HEK293T (cell line): ENCODE measurements at places on chromosomes 4 and X.

- no peak for DNase-seq
These were observed 13.9 kb downstream of the TBC1D1 start for GRCh38 chr4:37904824-37905223.

DNA sequence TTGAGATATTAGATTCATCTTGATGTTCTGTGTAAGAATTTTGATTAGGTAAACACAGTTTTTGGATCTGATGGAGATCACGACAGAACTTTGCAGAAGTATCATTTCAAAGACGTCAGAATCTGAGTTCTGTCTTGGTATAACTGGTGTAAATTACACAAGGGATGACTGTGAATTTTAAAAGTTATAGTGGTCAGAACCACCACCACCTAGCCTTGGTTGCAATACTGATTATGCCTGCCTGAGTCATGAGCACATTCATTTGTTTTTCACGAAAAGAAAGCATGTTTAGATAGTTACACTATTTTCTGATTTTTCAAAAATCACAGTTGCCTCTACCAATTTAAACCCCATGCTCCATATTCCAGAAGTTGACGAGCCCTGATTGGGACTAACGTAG, 54.8 kb downstream of the ZFX start:
- no peak for DNase-seq

DNA sequence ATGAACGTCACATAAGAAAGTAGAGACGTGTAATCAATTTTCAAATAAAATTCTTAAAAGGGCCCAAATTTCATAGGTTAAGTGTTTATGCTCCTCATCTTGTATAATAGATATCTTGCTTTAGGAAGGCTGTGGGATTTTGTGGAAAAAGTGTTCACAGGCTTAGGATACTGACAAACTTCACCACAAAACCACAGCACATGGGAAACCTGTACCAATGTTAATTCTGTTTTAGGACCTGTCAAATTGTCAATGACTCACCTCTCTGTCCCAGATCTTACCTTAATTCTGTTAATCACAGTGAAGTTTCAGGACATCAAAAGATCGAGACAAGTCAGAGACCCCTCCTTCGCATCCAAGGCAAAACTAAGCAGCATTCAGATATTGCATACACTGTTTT, 24.2 kb downstream of the FGFBP1 start:
- no peak for DNase-seq

- DNase-seq = peak; percentile 28
These were observed 36.3 kb downstream of the MGARP start for GRCh38 chr4:139243448-139244365.

- DNase-seq = no peak
These were observed 12.3 kb downstream of the PGK1 start for GRCh38 chrX:78116365-78116764.

- no peak for DNase-seq
These were observed 21.4 kb upstream of the CENPU start for GRCh38 chr4:184755278-184755677.

DNA sequence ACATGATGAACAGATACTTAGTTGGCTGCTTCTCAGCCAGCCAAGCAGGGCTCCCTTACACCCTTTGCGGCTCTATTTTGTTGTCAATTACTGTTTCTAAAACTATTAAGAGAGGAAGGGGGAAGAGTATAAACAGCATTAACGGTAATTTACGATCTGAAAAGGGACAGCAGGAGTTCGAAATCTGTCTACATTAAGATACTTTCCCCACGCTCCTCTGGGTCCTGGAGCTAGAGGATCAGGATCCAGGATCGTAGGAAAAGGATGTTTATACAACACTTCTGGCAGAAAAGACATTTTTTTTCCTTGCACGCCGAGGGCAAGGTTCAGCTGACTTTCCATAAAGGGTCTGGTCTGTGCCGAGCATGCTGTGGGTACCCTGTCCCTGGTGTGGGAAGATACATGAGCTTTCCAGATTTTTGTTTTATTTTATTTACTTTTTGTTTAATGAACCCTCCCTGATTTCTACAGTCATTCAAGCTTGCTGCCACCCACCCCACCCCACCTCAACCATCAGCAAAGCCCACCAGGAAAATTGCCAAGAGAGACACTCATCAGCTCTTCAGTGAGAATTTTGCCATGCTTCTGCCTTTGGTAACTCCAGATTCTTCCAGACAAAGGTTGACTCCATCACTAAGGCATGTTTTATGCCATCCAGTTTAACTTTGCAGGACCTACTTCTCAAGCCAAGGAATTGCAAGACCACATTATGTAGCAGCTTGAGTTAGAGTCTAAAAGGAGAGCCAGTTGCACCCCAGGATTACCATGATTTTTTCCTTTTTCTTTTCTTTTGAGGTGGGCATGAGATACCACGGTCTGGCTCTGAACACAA, 188.1 kb downstream of the QDPR start:
- DNase-seq = no peak

- no peak for DNase-seq
These were observed 14.3 kb downstream of the ANTXR2 start for GRCh38 chr4:80058740-80059139.

GRCh38 chr4:114038762-114039387, 59.4 kb upstream of the ARSJ start:
- no peak for DNase-seq

DNA sequence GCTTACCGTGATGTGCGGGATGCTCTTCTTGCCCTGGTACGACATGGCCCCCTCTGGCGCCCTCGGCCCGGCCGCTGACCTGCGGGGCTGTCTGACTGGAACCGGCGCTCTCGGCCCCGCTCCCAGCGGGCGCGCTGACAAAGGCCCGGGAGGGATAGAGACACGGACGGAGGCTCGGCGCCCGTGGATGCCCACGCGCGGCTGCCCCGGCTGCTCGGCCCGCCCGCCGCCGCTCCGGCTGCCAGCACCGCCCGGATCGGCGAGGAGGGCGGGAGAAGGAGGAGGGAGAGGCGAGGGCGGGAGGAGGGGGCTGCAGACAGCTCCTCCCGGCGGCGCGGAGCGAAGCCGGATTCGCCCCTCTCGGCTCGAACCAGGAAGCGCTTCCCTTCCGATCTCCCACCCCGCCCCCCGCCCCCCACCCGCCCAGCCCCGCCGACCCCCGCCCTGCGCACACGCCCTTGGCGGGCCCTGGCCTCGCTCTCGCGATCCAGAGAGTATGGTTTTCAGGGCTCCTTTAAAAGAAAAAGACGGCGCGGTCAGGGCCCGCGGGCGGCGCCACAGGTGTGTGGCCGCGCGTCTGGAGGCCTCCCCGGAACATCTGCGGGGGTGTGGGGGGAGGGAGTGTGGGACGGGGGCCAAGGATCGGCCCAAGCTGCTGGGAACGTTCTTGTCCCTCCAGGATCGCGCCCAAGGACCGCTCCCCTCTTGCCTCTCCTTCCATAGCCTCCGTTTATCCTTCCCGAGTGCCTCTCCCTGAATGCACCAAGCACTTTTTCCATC, 4.5 kb downstream of the CRMP1 start:
- DNase-seq = peak; percentile 62

- no peak for DNase-seq
These were observed 64.3 kb upstream of the FTHL17 start for GRCh38 chrX:31136144-31136611.

GRCh38 chrX:13607331-13607995, 38.1 kb downstream of the EGFL6 start:
- DNase-seq = no peak

DNA sequence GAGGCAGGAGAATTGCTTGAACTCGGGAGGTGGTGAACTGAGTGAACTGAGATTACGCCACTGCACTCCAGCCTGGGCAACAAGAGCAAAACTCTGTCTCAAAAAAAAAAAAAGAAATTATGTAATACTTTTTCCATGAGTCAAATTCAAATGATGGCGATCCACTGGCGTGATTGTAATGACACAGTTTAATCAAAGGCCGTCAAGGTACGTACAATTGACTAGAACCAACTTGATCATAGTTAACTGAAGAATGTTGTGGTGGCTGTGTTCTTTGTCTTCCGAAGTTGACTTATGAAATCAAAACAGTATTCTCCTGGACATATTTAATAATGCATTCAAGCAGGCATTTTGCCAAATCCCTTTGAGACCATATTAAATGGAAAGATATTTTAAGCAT, 318.6 kb upstream of the FAT1 start:
- DNase-seq = no peak

GRCh38 chrX:16114611-16115010, 8.8 kb upstream of the GRPR start:
- DNase-seq = no peak

DNA sequence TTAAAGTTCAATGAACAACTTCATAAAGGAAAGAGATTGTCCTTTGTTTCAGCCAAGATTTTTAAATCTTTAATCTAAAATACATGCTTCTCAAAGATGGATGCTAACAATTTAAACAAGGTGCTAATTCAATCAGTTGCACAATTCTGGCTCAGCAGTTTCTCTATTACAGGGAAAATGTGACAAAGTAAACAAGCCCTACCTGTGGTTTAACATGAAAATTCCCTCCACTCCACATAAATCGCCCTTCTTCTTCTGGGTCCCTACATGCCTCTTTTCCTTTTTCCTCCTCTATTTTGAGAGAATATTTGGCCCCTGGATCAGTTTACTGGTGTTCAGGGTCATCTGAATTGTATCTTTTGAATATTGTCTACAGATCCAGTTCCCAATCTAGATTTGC, 80.6 kb downstream of the FRYL start:
- DNase-seq = no peak

DNA sequence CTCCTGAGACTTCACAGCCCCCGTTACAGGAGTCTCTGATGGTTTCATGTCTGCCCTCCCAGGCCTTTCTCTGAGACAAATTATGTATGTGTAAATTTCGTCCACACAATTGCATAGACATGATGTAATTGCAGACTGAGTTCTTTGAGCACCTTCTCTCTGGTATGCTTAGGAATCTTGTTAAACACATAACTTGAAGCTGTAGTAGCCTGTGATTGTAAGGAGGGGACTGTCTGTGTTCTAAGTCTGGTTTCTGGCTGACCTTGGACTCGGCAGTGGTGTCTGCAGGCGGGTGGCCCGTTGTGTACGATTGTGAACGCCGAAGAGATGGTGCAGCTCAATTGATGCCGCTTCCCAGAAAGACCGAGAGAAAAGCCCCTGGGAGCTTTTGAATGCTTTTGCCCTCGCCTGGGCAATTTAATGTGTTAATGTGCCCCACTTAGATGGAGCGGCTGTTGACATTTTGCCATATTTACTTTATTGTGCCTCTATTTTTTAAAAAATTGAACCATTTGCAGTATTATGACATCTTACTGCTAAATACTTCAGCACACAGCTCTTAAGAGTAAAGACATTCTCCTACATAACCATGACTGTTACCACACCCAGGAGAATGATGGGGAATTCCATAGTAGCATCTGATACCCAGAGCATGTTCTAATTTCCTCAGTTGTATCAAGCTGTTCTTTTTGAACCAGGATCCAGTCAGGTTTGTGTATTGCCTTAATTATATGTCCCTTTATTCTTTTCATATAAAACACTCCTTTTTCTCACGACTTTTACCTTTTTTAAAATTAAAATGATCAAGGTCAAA, 58.4 kb upstream of the TADA2B start:
- DNase-seq = no peak

DNA sequence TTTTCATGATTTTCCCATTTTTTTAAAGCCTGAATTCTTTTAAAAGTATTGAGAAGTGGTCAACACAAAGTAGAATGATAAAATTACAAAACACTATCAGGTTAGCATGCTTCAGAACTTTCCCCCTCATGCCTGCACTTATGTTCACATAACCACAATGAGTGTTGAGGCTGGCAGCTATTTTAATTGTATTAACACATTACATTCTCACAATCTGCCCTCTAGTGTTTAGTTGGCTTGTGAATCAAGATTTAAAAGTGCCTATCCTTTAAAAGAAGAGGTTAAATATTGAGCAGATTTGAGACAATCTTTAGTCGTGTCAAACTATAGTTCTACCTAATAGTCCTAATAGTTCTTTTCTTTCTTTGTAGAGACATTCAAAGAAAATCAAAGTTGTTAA, 93.6 kb upstream of the NAP1L5 start:
- no peak for DNase-seq

DNA sequence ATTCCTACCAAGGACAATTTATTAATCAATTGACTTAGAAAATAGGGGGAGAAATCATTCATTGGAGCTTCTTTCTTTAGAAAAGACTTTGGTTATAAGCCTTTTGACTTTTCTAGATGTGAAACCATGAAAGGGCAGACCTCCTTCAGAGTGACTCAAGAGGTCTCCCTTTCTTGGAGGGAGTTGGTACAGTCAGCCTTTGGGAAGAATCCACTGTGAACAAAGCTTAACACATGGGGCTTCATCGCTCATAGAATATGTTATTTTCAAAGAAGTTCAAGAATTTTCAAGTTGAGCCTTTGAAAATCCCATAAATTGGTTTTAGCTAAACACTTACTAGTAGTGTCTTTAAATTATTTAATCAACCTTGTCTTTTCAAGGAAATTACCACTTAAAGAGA, 28.0 kb downstream of the RIPPLY1 start:
- DNase-seq = no peak

GRCh38 chrX:47185241-47185640, 8.4 kb upstream of the UBA1 start:
- DNase-seq = no peak

- no peak for DNase-seq
These were observed 759.1 kb upstream of the POU3F4 start for GRCh38 chrX:82748906-82749505.

GRCh38 chr4:42732776-42733175, 75.9 kb upstream of the ATP8A1 start:
- no peak for DNase-seq

DNA sequence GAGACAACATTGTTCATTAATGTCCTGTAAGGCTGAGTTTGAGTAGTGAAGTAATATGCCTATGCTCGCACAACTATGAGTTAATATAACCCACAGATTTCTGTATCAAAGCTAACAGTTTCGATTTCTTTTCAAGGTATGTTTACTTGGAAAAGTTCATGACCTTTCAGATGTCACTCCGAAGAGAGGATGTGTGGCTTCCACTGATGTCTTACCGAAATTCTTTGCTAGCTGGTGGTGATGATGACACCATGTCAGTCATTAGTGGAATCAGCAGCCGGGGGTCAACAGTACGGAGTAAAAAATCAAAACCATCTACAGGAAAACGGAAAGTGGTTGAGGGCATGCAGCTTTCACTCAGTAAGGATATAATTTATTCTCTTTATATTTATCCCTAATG, 124.9 kb downstream of the STAG2 start:
- no peak for DNase-seq

DNA sequence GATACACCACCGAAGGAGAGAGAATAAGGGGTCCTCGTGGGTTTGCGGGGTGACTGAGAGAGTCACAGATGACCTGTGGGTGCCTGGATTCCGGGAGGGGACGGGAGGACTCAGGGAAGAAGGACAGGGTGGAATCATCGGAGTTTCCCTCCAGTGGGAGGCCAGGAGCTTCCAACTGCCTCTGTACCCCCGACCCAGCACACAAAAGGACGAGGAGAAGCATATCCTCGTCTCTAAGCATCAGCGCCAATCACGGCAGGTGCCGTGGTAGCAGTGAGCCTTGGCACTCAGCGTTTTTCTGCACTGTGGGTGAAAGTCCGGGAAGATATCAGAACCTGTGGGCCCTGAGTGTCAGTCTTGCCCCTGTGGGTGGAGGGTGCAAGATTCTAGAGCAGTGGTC, 62.0 kb downstream of the ASMT start:
- DNase-seq = no peak

GRCh38 chr4:73309211-73309610, 50.6 kb upstream of the ANKRD17 start:
- DNase-seq = no peak

- peak; percentile 21 for DNase-seq
These were observed 83.8 kb downstream of the DOCK11 start for GRCh38 chrX:118579417-118579816.
